ENCODE measurements at places on chromosomes 3 and 15.

DNA sequence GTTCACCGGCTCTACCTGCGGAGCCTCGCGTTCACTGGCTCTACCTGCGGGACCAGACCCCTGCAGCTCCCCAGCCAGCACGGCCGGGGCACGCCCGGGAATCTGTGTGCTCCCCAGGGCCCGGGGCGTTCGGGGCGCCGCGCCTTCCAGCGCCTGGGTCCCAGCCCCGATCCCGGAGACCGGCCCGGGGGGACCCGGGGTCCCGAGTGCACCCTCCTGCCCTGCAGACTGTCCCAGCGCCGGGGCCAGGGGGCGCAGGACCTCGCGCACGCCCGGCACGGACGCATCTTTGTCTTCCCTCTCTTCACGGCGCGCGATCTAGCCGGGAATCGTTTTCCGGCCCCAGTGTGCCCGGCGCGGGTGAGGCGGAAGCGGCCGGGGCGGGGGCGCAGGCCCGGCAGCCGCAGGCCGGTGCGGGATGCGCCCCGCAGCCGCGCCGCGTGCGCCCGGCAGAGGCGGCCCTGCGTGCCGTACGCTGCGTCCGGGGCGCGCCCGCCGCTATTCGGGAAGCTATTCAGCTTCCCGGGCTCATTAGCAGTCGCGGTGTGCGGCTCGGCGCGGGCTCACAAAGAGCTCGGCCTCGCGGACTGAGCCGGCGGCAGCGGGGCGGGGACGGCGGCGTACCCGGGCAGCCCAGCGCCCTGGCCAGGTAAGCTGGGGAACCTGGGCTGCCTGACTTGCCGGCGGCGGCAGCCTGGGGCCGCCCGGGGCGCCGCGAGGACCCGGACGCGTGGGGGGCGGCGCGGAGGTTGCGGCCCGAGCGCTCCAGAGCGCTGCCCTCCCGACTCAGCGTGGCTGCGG is at the start of gene APBA2:
TSS of gene APBA2 (plus strand) at position 345 of the 801 bp plus-strand sequence. CDS start 167,911 bp downstream, outside the sequence.
- peak; percentile 54 for DNase-seq

DNA sequence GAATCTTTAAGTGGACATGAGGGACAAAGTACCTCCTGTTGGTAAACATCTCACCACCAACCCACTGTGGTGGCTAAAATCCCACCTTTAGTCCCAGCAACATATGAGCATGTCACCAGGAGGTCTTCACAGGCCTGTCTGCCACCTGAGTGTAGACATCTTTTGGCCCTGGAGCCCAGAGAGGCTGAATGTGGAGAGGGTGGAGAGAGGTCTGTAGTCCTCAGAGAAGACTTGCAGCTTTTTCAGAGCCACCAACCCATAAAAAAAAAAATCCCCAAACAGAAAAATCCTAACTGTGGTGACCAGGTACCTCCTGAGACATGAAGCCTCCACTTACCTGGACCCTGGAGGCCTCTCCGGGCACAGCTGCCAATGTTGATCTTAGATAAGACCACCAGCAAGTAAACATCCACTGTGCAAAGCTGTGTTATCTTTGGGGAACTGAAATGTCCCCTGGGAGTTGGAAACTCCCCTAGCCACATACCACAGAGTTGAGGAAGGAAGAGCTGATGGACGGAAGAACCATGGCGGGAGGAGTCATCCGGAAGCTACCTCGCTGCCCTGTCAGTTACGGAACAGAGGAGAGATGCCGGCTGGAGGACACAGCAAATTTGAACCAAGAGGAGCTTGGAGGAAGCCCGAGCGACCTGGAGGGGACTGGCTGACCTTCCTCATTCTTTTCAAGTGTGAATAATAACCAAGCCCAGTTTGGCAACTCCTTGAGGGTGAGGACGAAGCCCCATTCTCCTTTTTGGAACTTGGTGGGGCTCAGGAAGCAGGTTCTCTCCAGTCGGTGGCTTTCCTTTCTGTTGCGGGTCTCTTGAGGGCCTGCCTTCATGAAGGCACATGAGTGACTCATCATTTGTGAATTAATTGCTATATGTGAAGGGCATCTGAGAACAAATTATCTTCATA is at the start of gene GHRL:
TSS of gene GHRL (minus strand) at position 443 of the 915 bp plus-strand sequence. CDS start 2,767 bp downstream, outside the sequence.
- no peak for DNase-seq

GRCh38 chr3:127002195-127003174 is 19.6 kb downstream of the PLXNA1 start:
- DNase-seq: no peak

GRCh38 chr3:186307594-186308221 is 54.3 kb downstream of the DGKG start:
- DNase-seq: no peak

- DNase-seq: no peak
Observed at GRCh38 chr3:195208631-195209030, 62.3 kb downstream of the XXYLT1 start.

DNA sequence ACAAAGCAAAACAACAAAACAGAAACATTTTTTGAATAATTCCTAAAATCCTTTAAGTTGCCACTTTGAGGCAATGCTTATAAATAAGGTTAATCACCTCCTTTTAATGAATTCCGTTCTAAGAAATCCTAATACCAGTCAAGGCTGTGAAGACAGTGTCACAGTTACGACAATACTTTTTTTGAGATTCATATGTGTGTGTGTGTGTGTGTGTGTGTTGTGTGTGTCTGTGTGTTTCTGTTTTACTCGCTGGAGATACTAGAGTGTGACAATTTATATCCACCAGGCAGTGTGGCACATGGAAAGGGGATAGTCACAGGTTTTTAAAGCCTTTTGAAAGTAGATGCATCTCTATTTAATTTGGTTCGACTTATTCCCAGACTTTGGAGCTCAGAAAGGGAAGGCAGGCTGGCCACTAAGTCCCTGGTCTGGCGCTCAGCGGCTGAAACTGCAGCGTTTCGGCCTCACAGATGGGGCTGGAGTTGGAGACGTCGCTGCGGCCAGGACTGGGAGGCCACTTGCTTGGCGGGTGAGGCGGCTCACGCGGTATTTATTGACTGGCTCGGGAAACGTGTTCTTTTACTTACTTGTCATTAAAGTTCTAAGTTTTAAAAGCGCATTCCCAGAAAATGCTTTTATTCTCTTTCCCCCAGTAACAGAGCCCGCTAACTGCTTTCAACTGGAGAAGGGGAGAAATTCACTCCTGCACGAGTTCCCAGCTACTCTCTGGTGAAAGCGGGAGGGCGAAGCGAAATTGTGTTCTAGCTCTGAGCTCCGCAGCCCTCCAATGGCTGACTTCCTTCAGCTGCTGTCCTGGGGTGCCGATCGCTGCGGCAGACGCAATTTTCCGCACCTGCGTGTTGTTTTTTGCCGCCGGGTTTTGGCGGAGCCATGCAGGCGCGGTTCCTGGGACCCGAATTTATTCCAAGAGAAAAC is 13.7 kb downstream of the ZIC1 start:
- no peak for DNase-seq

- DNase-seq: no peak
Observed at GRCh38 chr3:102466001-102466400, 31.2 kb downstream of the ZPLD1 start.

- no peak for DNase-seq
Observed at GRCh38 chr15:75646944-75647364, 758 bp upstream of the SNX33 start.

DNA sequence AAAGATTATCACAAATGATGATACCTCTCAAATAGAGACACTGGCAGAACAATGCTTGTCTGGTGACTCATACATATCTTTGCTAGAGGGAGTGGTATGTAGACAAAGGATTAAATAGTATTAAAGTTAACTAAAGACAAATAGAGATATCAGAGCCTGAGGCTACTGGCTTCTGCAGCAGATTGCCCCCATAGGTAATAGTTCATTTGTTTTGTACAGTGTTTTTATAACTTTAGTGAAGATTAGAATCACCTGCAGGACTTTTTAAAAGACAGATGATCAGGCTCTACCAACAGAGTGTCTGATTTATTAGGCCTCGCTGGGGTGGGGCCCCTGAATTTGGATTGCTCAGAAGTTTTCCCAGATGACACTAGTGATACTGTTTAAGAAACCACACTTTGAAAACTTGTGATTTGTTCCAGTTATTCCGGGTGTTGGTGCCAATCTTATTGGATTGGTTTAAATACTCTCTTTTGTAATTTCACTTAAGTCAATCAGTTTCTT is 96.4 kb downstream of the NAALADL2 start:
- DNase-seq: no peak

DNA sequence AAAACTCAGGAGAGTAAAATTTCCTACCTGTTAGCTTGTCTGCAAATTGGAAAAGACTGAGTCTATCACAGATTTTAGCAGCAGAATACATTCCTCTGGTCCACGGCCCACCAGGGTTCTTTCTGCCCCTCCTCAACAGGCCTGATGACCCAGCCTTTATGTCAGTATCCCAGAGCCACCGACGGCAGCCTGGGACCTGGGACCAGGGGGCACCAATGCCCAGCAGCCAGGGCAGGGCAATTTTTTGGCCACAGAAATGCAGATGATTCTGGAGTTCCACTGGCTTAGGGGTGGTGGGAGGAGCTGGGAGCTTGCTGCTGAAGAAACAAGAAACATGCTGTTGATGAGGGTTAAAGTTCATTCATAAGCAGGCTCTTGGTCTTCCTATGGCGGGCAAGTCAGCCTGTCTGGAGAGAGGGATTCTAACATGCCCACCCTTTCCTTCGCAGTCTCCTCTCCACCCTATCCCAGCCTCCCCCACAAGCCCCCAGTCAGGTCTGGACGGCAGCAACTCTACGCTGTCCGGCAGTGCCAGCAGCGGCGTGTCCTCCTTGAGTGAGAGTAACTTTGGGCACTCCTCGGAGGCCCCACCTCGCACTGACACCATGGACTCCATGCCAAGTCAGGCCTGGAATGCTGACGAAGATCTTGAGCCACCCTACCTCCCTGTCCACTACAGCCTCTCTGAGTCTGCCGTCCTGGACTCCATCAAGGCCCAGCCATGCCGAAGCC is 4.3 kb upstream of the MANF start:
- DNase-seq: no peak

GRCh38 chr3:29083081-29083480 is 197.8 kb upstream of the RBMS3 start:
- no peak for DNase-seq

DNA sequence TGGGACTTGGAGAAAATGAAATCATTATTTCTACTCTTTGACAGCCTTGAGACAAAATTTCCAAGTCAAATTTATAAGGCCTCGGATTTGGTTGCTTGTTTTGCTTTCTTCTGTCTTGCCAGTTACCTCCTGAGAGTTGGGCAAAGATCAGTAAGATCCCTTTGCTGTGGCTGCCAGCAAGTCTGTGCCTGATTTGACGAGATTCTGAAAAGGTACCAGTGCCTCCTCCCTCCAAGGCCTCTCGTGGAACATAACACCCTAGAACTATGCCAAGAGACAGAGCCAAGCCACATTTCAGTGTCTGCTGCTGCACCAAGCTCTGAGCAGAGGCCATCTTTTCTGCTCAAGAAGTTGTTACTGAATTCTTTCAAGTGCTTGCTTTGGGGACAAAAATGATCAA is 61.0 kb downstream of the GTPBP8 start:
- DNase-seq: no peak

DNA sequence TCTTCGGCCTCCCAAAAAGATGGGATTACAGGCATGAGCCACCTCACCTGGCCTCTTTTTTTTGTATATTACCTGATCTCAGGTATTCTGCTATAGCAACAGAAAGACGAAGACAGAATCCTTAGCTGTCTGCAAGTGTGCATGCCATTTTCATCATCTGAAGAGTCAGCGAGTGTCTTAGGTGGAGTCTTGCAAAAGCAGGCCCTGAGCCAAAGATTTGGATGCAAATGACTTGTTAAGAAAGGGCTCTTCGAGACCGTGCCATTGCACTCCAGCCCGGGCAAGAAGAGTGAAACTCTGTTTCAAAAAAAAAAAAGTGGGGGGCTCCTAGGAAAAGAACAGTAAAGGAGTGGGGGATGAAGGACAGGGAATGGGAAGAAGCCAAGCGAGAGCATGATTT is 10.2 kb upstream of the TRIM69 start:
- no peak for DNase-seq

GRCh38 chr15:44695294-44695693 is 15.8 kb downstream of the PATL2 start:
- no peak for DNase-seq

DNA sequence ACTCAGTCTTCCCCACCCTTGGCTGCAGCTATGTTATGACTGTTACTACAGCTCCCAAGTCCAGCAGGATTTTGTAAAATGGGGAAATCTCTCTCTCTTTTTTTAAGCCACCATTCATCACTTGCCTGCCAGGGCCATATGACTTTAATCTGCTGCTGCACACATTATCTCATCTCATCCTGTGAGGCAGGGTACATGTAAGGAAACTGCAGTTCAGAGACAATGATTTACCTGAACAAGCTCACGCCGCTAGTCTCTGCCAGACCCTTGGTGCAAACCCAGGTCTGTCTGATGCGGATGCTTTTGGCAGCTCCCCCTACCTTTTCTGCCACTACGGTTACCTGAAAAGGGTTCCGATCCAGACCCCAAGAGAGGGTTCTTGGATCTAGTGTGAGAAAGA is 78.3 kb downstream of the CHRNA7 start:
- DNase-seq: no peak

DNA sequence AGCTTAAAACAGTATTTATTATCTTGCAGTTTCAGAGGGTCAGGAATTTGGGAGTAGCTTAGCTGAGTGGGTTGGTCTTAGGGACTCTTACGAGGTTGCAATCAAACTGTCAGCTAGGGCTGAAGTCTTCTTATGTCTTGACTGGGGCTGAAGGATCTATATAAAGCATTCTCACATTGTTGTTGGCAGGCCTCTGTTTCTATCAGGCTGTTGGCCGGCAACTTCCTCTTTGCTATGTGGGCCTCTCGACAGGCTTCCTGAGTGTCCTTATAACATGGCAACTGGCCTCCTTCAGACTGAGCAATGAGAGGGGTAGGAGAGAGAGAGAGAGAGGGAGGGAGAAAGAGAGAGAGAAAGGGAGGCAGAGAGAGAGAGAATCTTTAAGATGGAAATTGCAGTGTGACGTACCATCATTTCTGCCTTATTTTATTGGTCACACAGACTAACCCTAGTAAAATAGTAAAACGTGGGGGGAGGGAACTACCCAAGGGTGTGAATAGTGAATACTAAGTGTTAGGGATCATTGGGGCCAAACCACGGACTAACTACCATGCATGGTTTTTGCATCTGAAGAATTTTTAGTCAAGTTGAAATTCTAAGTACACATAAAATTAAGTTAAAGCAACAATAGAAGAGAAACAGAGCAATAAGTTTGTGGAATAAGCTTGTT is 16.1 kb downstream of the FGF7 start:
- no peak for DNase-seq

- peak; percentile 2 for DNase-seq
Observed at GRCh38 chr3:42507761-42508335, 5.4 kb downstream of the VIPR1 start.

- no peak for DNase-seq
Observed at GRCh38 chr3:185979721-185980121, 41.9 kb upstream of the TRA2B start.

GRCh38 chr3:112127522-112128494 is 5.2 kb downstream of the GCSAM start:
- DNase-seq: no peak

DNA sequence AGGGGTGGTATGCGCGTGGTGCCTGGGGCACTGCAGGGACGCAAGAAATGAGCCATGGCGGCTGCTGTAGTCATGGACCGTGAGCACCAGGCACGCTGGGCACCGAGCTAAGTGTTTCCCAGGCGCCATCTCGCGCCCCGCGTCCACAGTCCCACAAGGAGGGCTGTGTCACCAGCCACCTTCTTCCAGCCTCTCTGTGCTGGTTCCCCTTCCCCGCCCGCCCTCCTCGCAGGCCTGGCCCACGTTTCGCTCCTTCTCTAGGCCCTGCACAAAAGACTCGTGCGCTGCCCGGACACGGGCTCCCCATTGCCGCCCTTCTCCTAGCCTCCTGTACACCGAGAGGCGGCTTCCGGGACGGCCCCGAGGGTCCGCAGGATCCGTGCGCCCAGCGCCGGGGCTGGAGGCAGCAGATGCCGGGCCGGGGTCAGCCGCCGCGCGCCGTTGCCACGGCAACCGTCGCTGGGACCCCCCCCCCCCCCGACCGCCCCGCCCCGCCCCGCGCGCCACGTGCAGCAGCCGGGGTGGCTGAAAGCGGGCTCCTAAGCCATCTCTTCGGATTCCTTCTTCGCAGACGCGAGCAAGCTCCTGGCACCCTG is 113.4 kb downstream of the SRGAP3 start:
- no peak for DNase-seq

Data from activated CD8-positive, alpha-beta memory T cell treated with anti-CD3 and anti-CD28 coated beads, Interleukin-2, amount 50 U/mL, for 4 hours (primary cell).